Lower lobe of right lung (tissue), 2 donors: ENCODE measurements at places on chromosomes 5 and 9. TPM values are rescaled to one million over a fixed set of nuclear protein-coding genes. Genes with fewer than 3 reads are reported as not detected.
A peak's percentile ranks its signal among the peaks of the same experiment; 100 is the strongest.

DNA sequence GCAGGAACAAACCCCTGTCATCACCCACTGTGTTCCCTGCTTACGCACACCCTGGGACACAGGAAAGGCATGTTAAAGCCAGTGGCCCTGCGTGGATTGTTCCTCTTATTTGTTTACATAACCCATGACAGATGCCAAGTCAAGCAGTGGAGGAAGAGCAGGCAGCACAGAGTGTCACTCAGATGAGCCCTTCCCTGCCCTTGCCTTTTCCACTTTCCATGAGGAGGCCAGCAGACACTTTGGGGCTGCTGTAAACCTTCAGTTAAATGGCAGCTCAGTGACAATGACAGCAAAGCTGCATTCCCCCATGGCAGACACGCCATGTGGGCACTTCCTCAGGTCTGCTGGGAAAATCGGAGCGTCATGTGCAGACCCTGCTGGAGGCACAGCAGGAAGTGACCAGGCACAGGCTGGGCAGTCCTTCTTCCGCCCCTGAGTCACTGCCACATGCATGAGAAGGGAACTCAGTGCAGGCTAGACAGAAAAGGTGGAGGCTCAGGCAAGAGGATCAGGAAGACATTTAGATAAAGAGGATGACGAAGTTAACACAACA, 216.8 kb upstream of the PIK3R1 start:
- peak; percentile 77 for DNase-seq

GRCh38 chr9:137268538-137269201, 8.9 kb upstream of the TOR4A start:
- DNase-seq: no peak

GRCh38 chr9:120175031-120175430, 404.9 kb downstream of the CDK5RAP2 start:
- no peak for DNase-seq

- no peak for DNase-seq
These were observed 103.3 kb downstream of the DIRAS2 start for GRCh38 chr9:90539286-90539685.

- DNase-seq: no peak
These were observed 223.4 kb downstream of the CSNK1G3 start for GRCh38 chr5:123735384-123735783.

DNA sequence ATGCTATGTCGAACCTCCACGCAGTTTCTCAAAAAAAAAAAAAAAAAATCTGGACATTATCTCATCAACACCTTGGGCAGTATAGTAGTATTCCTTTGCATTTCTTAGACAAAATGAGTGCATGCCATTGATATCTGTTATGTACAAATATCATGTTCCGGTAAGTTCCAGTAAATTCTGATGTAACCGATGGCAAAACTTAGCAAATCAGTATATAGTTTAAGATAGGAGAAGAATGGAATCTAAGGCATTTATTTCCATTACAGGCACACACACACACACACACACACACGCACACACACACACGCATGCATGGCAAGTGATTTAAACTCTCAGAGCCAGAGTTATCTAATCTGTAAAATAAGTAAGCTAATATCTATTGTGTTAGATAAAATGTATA, 356.5 kb upstream of the TUSC1 start:
- DNase-seq: no peak

The BNIP1 gene
- total RNA-seq: 8.4 TPM

DNA sequence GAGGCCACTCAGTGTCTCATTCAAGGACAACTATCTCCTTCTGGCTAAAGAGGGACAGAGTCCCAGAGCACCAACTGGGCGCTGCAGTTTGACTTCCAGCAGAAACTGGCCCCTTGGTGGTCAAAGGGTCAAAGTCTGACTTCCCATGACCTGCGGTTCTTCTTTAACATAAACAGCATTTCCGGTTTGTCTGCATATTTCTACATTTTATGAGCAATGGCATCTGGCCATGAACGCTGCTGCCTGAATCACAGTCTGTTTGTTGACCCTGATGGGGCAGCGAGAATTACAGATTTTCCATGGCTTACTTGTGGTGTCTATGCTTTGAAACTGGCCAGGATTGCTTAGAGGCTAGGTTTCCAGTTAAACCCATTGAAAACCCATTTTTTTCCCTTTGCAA, 1.3 kb downstream of the TNFSF15 start:
- DNase-seq: no peak

DNA sequence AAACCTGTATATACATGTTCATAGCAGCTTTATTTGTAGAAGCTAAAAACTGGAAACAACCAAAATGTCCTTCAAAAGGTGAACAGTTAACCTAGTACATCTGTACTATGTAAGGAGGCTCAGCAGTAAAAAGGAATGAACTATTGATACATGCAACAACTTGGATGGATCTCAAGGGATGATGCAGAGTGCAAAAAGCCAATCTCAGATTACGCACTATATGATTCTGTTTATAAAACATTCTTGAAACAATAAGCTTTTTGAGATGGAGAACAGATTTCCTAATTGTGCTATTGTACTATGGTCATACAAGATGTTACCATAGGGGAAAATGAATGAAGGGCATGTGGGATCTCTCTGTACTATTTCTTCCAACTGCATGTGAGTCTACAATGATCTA, 88.9 kb downstream of the PAM start:
- DNase-seq: no peak

GRCh38 chr9:98329904-98330303, 74.5 kb upstream of the TBC1D2 start:
- no peak for DNase-seq

GRCh38 chr5:850511-851006, at the start of gene ZDHHC11:
Gene ZDHHC11, minus strand, starts transcription at chr5:850986. Its CDS starts 384 bp downstream, at chr5:850602.
- DNase-seq: peak; percentile 83

The HAPLN1 gene
- total RNA-seq: 0.21 TPM

The CD14 gene
- 165 TPM for total RNA-seq

DNA sequence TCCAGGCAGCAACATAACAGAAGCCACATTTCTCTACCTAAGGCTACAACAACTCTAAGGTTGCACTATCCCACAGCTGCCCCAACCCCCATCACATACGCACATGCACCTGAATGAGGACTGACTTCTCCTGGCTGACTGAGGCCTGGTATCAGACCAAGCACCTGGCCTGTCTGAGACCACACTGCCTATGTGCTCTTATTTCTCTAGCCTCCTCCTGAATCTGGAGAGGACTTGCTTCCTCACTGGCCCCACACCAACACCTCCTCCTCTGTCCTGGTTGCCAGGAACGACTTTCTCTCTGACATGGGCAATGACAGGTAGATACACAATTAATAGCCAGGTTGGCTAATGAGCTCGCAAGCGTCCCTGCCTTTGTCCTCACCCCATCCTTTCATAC, 14.9 kb upstream of the VDAC1 start:
- no peak for DNase-seq

GRCh38 chr9:75941066-75941465, 50.6 kb downstream of the PCSK5 start:
- no peak for DNase-seq

DNA sequence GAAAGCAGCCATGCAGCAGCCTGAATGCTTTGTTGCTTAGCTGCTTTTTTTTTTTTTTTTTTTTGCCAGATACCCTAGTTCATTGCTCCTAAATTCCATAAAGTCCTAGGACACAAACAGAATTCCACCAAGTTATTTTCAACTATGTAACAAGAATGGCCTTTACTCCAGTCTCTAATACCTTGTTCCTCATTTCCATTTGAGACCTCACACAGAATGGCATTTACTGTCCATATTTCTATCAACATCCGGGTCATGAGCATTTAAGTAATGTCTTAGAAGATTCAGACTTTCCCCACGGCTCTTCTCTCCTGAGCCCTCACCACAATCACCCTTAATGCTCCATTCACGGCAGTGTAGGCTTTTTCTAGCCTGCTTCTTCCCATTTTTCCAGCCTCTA, 31.7 kb upstream of the FBXW11 start:
- no peak for DNase-seq

GRCh38 chr5:14003936-14004335, 59.4 kb upstream of the DNAH5 start:
- DNase-seq: no peak

The OBP2B gene
- not detected for total RNA-seq
